ENCODE measurements at places on chromosomes 1 and 21. TPM values are rescaled to one million over a fixed set of nuclear protein-coding genes. Genes with fewer than 3 reads are reported as not detected.

DNA sequence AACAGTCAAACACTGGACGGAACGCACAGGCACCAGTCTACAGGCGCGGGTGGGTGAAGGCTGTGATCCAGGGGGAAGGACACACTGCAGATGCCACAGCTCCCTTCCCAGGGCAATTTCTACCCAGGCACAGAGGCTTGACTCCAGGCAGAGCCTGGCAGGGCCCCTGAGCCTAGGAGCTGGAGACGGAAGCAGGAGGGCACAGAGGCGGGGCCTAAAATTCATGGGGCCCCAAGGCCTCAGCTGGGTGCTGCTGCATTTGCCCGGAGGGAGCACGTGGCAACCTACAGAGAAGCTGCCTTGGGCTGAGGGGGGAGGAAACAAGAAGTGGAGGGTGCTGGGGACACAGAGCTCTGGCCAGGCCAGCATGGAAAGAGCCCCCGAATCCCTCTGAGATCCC is 41.2 kb downstream of the UBE2G2 start:
- no peak for DNase-seq

- no peak for DNase-seq
Measured at GRCh38 chr1:22738522-22738921, 27.9 kb downstream of the EPHB2 start.

- DNase-seq: no peak
Measured at GRCh38 chr1:74579425-74579824, 67.0 kb upstream of the LRRC53 start.

DNA sequence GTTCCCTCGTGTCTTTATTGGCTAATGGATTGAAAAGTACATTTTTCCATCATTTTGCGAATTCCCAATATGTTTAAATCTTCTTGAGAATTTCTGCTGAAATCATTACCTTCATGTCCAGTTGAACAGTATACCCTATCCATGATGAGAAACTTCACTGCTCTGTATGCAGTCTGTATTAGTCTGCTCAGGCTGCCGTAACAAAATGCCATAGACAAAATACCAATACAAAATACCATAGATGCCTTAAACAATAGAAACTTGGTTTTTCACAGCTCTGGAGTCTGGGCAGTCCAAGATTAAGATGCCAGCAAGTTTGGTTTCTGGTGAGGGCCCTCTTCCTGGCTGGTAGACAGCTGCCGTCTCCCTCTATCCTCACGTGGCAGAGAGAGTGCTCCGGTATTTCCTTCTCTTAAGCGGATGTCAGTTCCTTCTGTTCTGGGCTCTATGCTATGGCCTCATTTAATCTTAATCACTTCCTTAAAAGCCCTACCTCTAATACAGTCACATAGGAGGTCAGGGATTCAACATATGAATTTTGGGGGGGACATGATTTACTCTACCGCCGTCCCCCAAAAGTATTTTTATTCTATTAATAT is 27.0 kb downstream of the CXADR start:
- DNase-seq: no peak

GRCh38 chr21:35119501-35120047 is 70.5 kb upstream of the RUNX1 start:
- DNase-seq: no peak

GRCh38 chr1:246435421-246436041 is 71.5 kb downstream of the SMYD3 start:
- DNase-seq: no peak

- no peak for DNase-seq
Measured at GRCh38 chr1:28582248-28582615, 9.8 kb upstream of the RAB42 start.

GRCh38 chr1:203492082-203492747 is 1.7 kb upstream of the OPTC start:
- DNase-seq: no peak

GRCh38 chr1:86423473-86423872 is 498 bp upstream of the CLCA2 start:
- DNase-seq: no peak

Gene RSPO1
- total RNA-seq: 1.2 TPM

Gene FCRL1
- 3.4 TPM for total RNA-seq

Gene SLAMF8
- 41.3 TPM for total RNA-seq

Gene NEGR1
- 3.7 TPM for total RNA-seq

Gene VWA1
- total RNA-seq: 113 TPM

Data from left lung (tissue), 14 donors.